ENCODE measurements at places on chromosomes 5 and 9.

DNA sequence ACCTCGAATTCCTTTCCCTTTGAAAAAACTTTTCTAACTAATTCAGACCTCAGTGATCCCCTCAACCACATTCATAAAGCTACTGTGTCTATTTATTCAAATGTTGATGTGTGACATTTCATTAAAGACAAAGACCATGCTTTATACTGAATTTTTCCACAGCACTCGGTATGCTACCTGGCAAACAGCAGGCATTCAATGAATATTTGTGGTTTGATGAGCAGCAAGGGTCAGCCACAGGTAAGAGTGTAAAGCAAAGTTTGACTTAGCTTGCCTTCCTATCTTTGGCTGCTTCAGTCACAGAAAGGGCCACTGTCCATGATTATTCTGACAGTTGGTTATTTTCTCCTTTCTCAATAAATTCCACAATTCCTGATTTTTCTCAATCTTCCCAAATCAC lies 5.1 kb upstream of the CDC42SE2 start:
- DNase-seq = no peak

DNA sequence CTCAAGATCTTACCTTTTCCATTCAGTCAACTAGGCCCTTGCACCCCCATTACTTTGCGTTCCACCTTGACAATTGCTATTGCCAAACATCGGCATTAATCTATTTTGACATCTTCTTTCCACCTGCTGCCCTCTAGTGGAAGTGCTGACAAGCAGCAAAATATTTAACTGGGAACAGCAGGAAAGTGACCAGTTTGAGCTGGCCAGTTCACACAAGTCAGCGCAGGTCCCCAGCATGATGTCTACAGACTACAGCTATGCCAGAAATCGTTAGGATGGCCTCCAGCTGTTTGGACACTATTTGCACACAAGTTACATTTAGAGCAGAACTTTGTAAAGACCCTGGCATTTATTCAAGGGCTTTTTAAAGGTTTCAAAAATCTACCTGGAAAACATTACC lies 160.1 kb downstream of the GHR start:
- no peak for DNase-seq

GRCh38 chr5:143432658-143433239 lies 29.3 kb upstream of the NR3C1 start:
- no peak for DNase-seq

- DNase-seq = no peak
Observed at GRCh38 chr5:127564002-127564769, 46.7 kb downstream of the PRRC1 start.

DNA sequence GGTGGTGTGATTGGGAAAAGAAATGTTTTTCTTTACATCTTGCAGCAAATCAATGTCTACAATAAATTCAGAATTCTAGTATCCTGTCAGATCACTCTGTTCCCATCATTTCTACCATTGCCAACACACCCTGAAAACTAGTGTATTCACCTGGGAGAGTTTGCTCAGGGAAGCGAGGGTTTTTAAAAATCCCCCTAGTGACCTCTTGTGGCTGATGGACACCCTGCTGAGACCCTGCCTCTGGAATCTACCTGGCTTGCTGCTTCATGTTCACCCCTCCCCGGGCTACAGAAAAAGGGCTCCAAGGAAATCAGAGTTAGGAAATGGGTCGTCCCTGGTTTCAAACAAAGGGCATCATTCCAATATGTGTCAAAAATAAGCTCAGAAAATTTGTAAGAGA lies 21.4 kb upstream of the ALDOB start:
- DNase-seq = no peak

GRCh38 chr5:173004447-173004846 lies 20.9 kb downstream of the ATP6V0E1 start:
- DNase-seq = no peak

DNA sequence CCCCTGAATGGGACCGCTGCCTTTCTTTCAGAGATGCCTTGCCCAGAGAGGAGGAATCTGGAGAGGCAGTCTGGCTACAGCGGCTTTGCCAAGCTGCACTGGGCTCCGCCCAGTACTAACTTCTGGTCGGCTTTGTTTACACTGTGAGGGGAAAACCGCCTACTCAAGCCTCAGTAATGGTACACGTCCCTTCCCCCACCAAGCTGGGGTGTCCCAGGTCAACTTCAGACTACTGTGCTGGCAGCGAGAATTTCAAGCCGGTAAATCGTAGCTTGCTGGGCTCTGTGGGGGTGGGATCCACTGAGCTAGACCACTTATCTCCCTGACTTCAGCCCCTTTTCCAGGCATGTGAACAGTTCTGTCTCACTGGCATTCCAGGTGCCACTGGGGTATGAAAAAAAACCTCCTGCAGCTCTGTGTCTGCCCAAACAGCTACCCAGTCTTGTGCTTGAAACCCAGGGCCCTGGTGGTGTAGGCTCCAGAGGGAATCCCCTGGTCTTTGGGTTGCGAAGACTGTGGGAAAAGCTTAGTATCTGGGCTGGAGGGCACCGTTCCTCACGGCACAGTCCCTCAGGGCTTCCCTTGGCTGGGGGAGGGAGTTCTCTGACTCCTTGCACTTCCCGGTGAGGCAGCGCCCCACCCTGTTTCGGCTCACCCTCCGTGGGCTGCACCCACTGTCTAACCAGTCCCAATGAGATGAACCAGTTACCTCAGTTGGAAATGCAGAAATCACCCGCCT lies 171.2 kb downstream of the CWC27 start:
- DNase-seq = no peak

GRCh38 chr5:126009566-126009965 lies 413.6 kb upstream of the GRAMD2B start:
- DNase-seq = no peak
